ENCODE measurements at places on chromosomes 2 and 18.

DNA sequence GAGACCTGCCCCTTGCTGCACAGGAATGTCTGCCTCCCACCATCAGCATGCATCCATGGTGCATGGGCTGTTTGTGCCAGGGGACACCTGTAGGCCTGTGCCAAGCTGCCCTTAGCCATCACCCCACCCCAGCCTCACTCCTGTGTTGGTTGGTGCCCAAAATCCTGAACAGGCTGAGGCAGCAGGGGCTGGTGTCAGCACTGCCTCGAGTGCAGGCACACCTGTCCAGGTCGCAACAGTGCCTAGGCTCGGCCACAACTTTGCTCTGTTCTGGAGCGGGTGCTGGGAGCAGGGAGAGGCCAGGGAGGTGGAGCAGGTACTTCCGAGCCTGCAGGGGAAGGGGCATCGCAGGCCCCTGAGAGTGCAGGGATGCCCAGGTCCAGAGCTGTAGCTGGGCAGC, 69.1 kb downstream of the SRBD1 start:
- no peak overlapping the region for H3K4me3 ChIP-seq
- peaks cover 35% of the 10 kb centered on the region for H3K36me3 ChIP-seq
- H3K4me1 ChIP-seq = no peaks in the 10 kb centered on the region
- no peak for DNase-seq
- H3K27me3 ChIP-seq = no peaks in the 10 kb centered on the region

DNA sequence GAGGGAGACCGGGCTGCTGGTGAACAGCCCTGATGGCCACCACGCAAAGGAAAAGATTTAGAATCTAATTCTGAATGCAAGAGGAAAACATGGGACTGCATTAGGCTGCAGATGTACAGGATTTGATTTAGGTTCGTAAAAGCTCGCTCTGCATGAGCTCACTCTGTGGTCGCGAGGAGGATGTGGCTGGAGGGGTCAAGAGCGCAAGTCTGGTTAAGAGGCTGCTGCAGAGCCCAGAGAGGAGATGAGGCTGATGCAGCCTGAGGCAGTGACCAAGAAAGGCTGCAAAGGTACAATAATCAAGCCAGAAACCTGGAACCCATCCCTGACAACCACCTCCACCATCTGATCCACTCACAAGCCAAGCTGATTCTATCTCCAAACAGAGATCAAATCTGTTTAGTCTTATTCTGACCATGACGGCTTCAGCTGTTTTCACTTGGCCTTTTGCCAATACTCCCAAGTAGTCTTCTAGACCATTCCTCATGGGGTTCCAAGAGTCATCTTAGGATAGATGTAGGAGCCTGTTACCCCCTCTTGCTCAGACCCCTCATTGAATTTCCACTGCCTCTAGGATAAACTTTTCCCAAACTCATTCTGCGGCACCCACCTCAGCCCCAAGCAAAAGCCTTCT, 58.9 kb upstream of the ARL4C start:
- H3K36me3 ChIP-seq = no peaks in the 10 kb centered on the region
- H3K4me1 ChIP-seq = peaks cover 4% of the 10 kb centered on the region
- H3K4me3 ChIP-seq = no peak overlapping the region
- no peak overlapping the region for H3K27ac ChIP-seq
- DNase-seq = no peak

- no peak overlapping the region for H3K4me3 ChIP-seq
- no peaks in the 10 kb centered on the region for H3K36me3 ChIP-seq
- peak overlapping the region; percentile 99 for H3K27ac ChIP-seq
- no peaks in the 10 kb centered on the region for H3K27me3 ChIP-seq
- DNase-seq = no peak
These were observed 28.7 kb upstream of the COL5A2 start for GRCh38 chr2:189208254-189208653.

DNA sequence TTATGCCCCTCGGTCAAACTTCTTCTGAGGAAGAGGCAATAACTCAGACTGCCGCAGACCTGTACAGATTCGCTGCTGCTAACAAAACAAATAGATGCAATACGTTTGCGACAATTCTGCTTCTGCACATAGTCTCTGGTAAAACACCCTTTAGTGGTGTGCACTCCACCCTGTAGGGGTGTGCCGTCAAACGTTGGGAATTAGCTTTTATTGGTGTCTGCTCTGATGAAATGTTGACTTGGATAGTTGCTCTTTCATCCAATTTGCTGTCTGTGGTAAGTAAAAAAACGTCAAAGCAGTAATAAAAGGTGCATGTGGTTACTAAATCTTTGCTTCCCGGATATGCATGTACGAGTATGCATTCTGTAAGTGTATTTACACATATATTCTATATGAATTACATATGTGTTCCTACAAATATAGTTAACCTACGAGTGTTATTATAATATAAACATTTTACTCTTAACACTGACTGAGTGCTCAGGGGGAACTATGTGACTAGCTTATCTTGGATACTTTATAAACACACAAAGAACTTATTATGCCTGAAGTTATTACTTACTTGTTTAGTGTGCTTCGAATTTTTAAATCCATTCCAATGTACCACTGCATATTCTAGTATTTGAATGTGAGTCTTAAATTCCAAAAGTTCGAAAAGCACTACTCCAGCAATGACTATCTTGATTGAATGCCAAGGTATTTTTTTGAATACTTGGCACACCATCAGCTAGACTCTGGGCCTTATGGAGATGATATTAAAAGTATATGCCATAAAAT, 610.2 kb downstream of the ZEB2 start:
- H3K27ac ChIP-seq = no peak overlapping the region
- no peaks in the 10 kb centered on the region for H3K36me3 ChIP-seq
- H3K27me3 ChIP-seq = no peaks in the 10 kb centered on the region
- no peaks in the 10 kb centered on the region for H3K4me1 ChIP-seq
- H3K4me3 ChIP-seq = no peak overlapping the region
- no peak for DNase-seq

GRCh38 chr18:8795586-8796325, 90.4 kb downstream of the MTCL1 start:
- H3K36me3 ChIP-seq = peaks cover 15% of the 10 kb centered on the region
- DNase-seq = no peak
- peak overlapping the region; percentile 84 for H3K27ac ChIP-seq

GRCh38 chr2:17878281-17879136, at the start of gene KCNS3:
TSS of gene KCNS3 (plus strand) at chr2:17878667. CDS start at chr2:17931009, 52,342 bp downstream.
- DNase-seq = no peak
- peaks cover 69% of the 10 kb centered on the region for H3K27me3 ChIP-seq
- H3K36me3 ChIP-seq = no peaks in the 10 kb centered on the region
- peaks cover 12% of the 10 kb centered on the region for H3K4me1 ChIP-seq
- no peak within 1 kb of the TSS for H3K27ac ChIP-seq
- peak within 1 kb of the TSS; percentile 69 for H3K4me3 ChIP-seq

DNA sequence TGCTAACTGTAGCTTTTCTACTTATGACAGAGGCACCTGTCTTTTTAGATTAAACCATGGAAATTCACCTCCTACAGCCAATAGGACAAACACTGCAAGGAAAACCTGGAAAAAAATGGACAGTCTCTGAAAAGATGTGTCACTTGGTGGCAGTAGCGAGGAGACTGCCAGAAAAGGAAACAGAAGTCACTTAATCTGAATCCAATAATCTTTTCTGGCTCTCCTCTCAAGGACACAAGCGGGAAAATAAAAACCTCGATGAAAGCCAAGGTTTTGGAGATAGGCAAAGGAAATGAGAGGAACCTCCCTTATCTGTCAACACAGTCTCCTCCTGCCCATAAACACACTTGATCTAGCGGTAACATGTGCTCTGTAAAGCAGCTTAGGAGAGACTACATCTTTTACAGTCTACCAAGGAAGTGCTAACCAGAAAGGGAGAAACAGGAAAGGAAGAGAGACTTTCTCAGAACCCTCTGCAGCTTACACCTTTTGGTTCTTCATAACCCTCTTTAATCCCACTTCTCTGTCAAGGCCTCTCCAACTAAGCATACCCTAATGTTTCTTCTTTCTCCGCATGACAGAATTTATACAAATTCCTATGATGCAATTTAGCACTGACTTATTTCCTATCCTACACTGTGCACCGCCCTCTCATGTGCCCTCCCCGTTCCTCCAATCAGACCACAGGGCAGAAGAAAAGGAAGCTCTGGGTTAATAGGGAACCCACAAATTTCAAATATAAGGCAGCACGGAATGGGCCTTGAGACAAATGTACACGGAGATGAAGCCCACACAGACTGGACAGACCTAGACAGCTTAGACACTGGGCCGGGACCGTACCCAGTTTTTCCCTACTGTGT, 52.8 kb downstream of the CLASP1 start:
- peaks cover 11% of the 10 kb centered on the region for H3K4me1 ChIP-seq
- H3K27ac ChIP-seq = peak overlapping the region; percentile 71
- no peak for DNase-seq
- peaks cover 1% of the 10 kb centered on the region for H3K36me3 ChIP-seq
- H3K27me3 ChIP-seq = no peaks in the 10 kb centered on the region

- H3K36me3 ChIP-seq = no peaks in the 10 kb centered on the region
- peak overlapping the region; percentile 78 for H3K4me3 ChIP-seq
- H3K4me1 ChIP-seq = peaks cover 82% of the 10 kb centered on the region
- no peaks in the 10 kb centered on the region for H3K27me3 ChIP-seq
These were observed 178.6 kb downstream of the NEDD4L start for GRCh38 chr18:58222432-58223125.

DNA sequence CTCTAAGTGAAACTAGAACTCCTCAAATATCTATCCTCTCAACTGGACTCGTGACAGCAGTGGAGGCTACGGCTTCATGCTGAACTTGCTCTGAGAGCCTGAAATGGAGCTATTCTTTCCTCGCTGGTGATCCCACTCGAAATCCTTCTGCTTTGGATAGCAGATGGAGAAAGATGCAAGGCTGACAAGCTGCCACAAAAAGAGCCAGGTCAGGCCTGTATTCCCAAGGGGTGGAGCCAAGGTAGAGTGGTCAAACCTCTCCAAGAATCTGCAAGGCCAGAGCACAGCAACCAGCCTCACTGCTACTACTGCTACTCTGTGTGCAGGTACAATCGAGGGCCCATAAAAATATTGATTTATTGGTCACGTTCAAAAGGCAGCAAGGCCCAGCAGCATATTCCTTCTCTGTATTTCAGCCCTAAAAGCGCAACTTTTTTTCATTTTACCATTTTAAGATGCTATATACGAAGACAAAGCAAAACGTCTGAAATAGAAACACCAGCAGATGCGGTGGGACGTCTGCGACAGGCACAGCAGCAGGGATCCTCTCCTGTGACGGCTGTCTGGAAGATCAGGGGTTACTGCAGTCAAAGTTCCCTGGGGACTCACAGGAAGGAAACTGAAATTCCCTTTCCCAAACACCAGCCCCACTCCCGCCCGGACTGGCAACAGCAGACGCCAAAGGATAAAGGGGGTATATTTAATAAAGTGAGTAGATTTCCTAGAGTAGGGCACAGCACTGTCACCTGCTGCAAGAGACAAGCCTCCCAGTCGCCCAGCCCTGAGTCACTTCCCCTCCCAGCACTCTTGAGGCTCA, 2.4 kb downstream of the SPRED2 start:
- H3K36me3 ChIP-seq = peaks cover 3% of the 10 kb centered on the region
- peaks cover 18% of the 10 kb centered on the region for H3K4me1 ChIP-seq
- H3K27me3 ChIP-seq = no peaks in the 10 kb centered on the region

- H3K4me1 ChIP-seq = no peaks in the 10 kb centered on the region
- no peak overlapping the region for H3K27ac ChIP-seq
- no peak overlapping the region for H3K4me3 ChIP-seq
- no peaks in the 10 kb centered on the region for H3K36me3 ChIP-seq
These were observed 869.0 kb downstream of the TRIB2 start for GRCh38 chr2:13585732-13586131.

GRCh38 chr18:44039216-44039615, 641.5 kb upstream of the SETBP1 start:
- peaks cover 9% of the 10 kb centered on the region for H3K27me3 ChIP-seq
- H3K4me1 ChIP-seq = peaks cover 9% of the 10 kb centered on the region
- no peaks in the 10 kb centered on the region for H3K36me3 ChIP-seq
- no peak for DNase-seq

DNA sequence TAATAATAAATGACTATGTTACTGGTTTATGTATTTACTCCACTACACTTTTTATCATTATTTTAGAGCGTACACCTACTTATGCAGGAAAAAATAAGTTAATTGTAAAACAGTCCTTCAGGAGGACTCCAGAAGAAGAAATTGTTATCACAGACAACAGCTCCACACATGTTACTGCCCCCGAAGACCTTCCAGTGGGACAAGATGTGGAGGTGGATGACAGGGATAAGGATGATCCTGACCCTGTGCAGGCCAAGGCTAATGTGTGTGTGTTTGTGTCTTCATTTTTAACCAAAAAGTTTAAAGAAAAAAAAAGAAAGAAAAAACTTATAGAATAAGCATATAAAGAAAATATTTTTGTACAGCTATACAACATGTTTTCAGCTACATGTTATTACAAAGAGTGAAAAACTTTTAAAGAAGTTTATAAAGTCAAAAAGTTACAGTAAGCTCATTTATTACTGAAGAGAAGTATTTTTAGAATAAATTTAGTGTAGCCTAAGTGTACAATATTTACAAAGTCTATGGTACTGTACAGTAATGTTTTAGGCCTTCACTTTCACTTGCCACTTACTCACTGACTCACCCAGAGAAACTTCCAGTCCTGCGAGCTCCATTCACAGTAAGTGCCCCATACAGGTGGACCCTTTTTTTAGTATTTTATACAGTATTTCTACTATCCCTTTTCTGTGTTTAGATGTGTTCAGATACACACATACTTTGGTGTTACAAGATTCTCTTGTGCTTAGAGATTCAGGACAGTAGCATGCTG, 7.5 kb downstream of the TGFBRAP1 start:
- H3K4me3 ChIP-seq = no peak overlapping the region
- no peaks in the 10 kb centered on the region for H3K27me3 ChIP-seq
- H3K27ac ChIP-seq = no peak overlapping the region
- peaks cover 16% of the 10 kb centered on the region for H3K4me1 ChIP-seq
- no peak for DNase-seq

DNA sequence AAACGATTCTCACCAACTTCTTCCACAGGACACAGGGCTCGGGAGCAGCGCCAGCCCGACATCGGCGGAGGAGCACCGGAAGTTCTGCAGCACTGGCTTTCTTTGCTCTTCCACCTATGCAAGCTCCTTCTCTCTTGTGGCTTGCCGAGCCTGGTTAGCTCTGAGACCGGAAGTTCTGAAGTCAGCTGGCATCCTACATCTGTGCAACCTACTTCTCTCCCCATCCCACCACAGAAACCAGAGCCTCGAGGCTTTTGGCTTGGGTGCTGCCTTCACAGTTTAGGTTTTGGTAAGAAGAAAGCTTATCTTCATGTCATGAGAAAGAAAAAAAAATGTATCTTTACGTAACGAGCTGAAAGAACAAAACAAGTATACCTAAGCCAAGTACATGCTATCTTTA, 111.7 kb downstream of the ANKRD44 start:
- H3K27me3 ChIP-seq = no peaks in the 10 kb centered on the region
- H3K36me3 ChIP-seq = peaks cover 7% of the 10 kb centered on the region
- H3K4me1 ChIP-seq = peaks cover 14% of the 10 kb centered on the region
- DNase-seq = no peak
- no peak overlapping the region for H3K27ac ChIP-seq
- no peak overlapping the region for H3K4me3 ChIP-seq
